GM23338 (cell line): ENCODE measurements at places on chromosomes 2 and 18. TPM values are rescaled to one million over a fixed set of nuclear protein-coding genes. Genes with fewer than 3 reads are reported as not detected.

SOX11 gene
- 26.3 and 26.5 TPM in 2 replicates for total RNA-seq

DNA sequence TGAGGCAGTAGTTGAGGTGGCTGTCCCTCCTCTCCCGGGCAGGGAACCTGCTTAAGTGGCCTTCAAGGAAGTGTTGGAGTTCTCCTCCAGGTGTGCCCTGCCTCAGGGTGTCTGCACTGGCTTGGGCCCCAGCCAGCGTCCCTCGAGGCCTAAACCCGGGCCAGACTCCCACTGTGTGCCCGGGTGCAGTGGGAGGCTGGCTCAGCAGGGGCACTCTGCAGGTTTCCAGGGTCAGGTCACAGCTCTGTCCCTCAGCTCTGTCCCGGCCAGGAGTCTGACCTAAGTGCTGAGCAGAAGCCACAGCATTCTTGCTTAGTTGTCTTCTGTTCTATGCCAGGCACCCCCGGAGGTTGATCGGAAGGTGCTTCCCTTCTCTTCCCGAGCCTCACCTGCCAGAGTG lies 69.0 kb upstream of the OTOS start:
- H3K4me1 ChIP-seq = peaks cover 11% of the 10 kb centered on the region
- no peaks in the 10 kb centered on the region for H3K27me3 ChIP-seq
- DNase-seq = no peak
- H3K27ac ChIP-seq = no peak overlapping the region
- no peak overlapping the region for H3K4me3 ChIP-seq

DNA sequence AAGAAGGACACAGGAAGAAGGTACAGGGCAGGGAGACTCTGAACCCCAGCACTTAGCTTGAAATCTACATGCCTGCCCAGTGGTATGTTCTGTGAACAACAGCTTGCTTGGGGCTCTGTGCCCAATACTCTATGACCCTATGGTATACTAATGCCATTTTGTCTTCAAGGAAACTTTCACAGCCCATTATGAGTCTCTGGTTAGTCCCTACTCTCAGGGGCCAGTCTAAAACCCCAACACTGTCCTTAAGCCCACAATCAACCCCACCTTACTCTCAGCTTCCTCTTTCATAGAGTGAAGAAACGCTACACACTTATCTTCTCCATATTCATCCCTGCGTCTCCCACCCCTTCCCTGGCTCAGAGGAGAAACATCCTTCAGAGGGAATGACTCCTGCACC lies 16.0 kb downstream of the NEB start:
- DNase-seq = no peak
- H3K4me3 ChIP-seq = no peak overlapping the region
- no peaks in the 10 kb centered on the region for H3K27me3 ChIP-seq
- no peaks in the 10 kb centered on the region for H3K4me1 ChIP-seq
- H3K27ac ChIP-seq = no peak overlapping the region

- DNase-seq = no peak
- no peaks in the 10 kb centered on the region for H3K36me3 ChIP-seq
- H3K27ac ChIP-seq = no peak overlapping the region
- no peaks in the 10 kb centered on the region for H3K27me3 ChIP-seq
- no peaks in the 10 kb centered on the region for H3K4me1 ChIP-seq
- no peak overlapping the region for H3K4me3 ChIP-seq
Measured at GRCh38 chr2:124081154-124081716, 56.1 kb downstream of the CNTNAP5 start.

ZNF385B gene
- total RNA-seq = 1.4 and 1.5 TPM in 2 replicates

- no peak overlapping the region for H3K4me3 ChIP-seq
- H3K27me3 ChIP-seq = no peaks in the 10 kb centered on the region
- 0 out of 2 replicates have a peak, but pooled peaks cover 4% of the 10 kb centered on the region for H3K4me1 ChIP-seq
- no peak overlapping the region for H3K27ac ChIP-seq
Measured at GRCh38 chr2:172768401-172768800, 32.8 kb downstream of the RAPGEF4 start.

- H3K27me3 ChIP-seq = no peaks in the 10 kb centered on the region
- no peaks in the 10 kb centered on the region for H3K36me3 ChIP-seq
- H3K4me3 ChIP-seq = no peak overlapping the region
- DNase-seq = no peak
- H3K27ac ChIP-seq = no peak overlapping the region
- no peaks in the 10 kb centered on the region for H3K4me1 ChIP-seq
Measured at GRCh38 chr2:32820088-32820487, 126.7 kb upstream of the LTBP1 start.

UGT1A4 gene
- not detected in 2 replicates for total RNA-seq

FOXD4L1 gene
- total RNA-seq = not detected in 2 replicates

GRCh38 chr2:140154271-140154670 lies 1374.1 kb upstream of the NXPH2 start:
- no peak overlapping the region for H3K4me3 ChIP-seq
- no peaks in the 10 kb centered on the region for H3K4me1 ChIP-seq
- no peaks in the 10 kb centered on the region for H3K27me3 ChIP-seq
- no peaks in the 10 kb centered on the region for H3K36me3 ChIP-seq
- DNase-seq = peak; percentile 38
- H3K27ac ChIP-seq = no peak overlapping the region
